Esophagus muscularis mucosa (tissue), 4 donors: ENCODE measurements at places on chromosomes 3 and 15. TPM values are rescaled to one million over a fixed set of nuclear protein-coding genes. Genes with fewer than 3 reads are reported as not detected.
A peak's percentile ranks its signal among the peaks of the same experiment; 100 is the strongest.

DNA sequence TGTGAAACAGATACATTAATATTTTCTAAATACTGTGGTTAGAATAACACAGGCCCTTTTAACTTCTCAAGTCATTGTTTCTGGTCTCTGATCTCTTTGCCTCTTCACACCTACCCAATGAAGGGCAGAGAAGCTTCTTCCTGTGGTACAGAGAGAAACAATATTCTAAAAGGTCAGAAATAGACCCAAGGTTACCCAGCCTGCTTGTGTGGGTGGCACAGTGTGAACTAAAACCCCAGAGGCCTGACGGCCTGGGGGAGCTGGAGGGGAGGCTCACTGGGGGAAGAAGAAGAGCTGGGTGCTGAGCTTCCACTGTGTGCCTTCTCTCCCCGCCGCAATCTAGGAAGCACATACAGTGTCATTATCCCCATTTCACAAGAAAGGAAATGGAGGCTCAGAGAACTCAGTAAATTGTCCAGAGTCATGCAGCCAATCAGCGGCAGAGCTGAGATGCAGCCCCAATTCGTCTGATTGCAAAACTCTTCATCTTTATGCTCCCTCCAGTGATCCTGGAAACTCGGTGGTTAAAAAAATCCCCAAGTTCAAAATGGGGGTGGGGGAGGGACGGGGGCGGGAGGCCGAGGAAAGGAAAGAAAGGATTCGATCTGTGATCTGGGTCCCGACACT, 64.1 kb upstream of the HEG1 start:
- no peaks in the 10 kb centered on the region for H3K27me3 ChIP-seq
- peaks cover 59% of the 10 kb centered on the region for H3K4me1 ChIP-seq
- H3K4me3 ChIP-seq = peak overlapping the region; percentile 20
- H3K27ac ChIP-seq = no peak overlapping the region

DNA sequence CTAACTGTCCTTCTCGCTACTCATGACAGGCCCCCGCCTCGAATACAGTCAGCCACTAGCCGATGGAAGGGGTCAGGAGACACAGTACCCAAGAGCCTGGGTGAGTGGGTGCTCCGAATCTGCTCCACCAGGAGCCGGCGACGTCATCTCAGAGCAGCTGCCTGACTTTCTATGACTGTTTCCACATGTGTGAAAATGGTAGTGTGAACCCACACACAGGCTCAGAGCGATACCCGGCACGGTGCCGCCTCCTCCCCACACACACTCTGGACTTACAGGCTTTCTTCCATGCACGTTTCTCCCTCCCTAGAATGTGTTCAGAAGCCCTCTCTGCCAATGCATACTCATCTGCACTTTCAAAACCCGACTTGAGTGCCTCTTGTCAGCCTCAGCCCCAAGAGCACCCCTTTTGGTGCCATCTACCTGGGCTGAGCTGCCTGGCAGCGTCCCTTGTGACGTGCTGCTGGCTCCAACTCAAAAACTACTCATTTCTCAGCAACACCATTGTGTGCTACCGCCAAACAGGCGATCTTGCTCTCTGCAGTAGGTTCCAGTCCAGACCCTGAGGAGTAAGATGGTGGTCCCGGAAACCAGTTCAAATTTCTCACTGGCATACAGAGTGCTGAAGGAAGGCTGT, 29.7 kb downstream of the VGLL4 start:
- H3K4me1 ChIP-seq = peaks cover 69% of the 10 kb centered on the region
- no peak for DNase-seq
- no peak overlapping the region for H3K4me3 ChIP-seq
- no peaks in the 10 kb centered on the region for H3K27me3 ChIP-seq
- H3K27ac ChIP-seq = no peak overlapping the region
- H3K36me3 ChIP-seq = no peaks in the 10 kb centered on the region

DNA sequence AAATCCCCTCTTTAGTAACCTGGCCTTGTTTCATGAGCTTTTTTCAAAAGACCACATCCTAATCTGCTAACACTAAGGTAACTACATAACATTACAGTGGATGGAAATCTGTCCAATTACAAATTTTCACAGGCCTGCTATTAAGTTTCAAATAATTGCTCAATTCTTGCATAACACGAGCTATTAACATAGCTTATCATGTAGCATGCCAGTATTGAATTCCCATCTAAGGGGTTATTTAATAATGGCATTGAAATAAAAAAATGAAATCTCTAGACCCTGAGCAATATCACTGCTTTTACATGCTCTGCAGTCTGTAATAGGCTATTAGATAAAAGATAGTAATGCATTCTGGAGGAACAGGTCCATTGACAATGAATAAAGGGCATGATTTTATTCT, 748.3 kb upstream of the NECTIN3 start:
- H3K27ac ChIP-seq = no peak overlapping the region
- no peaks in the 10 kb centered on the region for H3K36me3 ChIP-seq
- no peaks in the 10 kb centered on the region for H3K4me1 ChIP-seq
- DNase-seq = no peak

Gene ANKRD63
- not detected for total RNA-seq

Gene CLDN16
- not detected for total RNA-seq
